ENCODE measurements at places on chromosomes 4 and X.

DNA sequence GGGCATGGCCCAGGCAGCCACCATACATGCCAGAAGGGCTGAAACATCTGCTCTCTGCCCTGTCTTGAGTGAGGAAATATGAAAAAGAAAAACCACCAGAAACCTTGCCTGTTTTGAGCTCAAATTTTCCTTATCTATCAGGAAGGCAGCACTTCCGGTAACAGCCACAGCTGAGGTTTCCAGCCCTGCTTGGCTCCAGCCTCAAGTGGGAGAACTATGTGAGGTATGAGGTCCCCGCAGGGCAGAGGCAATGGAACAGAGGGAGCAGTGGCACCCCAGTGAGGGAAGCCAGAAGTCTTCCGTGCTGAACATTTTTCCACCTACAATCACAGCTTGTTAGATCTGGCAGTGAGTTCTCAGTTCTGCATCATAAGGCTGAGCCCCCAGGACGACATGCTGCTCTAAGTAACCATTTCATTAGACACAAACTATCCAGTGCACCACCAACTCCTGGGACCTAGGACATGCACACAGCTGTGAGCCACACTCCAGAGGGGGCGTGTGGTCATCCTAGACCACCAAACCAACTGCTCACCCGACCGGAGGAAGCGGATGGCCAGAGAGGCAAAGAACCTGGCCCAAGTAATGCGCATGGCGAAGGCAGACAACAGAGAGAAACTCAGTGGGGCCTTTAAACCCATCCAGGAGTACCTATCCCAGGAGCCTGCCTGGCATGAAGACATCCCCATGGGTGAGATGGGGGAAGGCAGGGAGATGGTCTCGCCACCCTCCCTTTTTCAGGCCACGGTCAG is 22.6 kb downstream of the WDR1 start:
- no peak for DNase-seq

GRCh38 chr4:123672987-123673386 is 276.4 kb downstream of the SPRY1 start:
- DNase-seq = no peak

DNA sequence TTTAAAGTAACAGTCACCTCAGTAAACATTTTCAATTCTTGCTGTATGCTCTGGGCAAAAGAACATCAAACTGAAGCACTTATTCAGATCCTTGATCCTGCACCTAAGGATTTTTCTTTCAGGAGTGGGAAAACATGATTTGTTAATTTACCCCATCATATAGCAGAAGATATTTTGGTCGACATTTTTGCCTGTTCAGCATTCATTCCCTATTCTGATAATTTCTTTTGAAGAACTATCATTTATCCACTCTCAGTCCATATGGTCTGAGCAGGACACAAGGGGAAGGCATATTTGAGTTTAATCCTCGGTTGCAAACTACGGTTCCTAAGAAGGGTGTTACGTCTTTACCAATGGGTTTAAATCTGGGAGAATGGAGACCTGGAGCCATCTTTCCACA is 1.2 kb upstream of the CLOCK start:
- DNase-seq = no peak

- peak; percentile 41 for DNase-seq
These were observed 66.1 kb downstream of the TNIP2 start for GRCh38 chr4:2689825-2690700.

DNA sequence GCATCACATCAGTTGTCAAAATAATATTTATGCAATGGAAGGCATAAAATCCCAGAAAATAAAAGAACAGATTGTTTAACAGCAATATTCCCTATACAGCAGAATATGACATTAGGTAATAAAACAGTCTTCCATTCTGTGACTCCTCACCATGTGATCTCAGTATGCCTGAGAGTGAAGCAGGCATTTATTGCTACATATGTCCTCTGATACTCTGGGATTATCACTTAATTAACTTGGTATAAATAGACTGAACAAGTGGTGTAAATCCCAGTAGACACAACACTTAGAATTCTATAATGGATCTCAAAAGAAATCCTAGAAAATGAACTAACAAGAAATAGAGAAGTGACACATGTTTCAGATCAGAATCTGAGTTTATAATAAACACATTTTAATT is 841.3 kb downstream of the PDHA2 start:
- no peak for DNase-seq

- no peak for DNase-seq
These were observed 48.0 kb upstream of the STARD8 start for GRCh38 chrX:68599256-68600152.

DNA sequence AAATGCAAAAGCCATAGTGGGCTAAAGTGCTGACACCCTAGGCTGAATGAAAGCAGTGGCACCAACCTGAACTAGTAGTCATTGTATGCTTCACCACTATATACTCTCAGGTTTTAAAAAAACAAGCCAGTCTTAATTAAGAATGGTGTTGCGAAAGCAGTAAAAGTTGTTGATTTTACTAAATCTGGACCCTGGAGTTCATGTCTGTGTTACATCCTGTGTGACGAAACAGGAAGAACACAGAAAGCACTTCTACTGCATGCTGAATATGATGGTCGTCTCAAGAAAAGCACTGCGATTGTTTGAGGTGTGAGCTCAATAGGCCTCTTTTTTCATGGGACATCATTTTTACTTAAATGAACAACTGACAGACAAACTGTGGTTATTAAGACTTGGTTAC is 24.2 kb upstream of the GDPD2 start:
- no peak for DNase-seq

DNA sequence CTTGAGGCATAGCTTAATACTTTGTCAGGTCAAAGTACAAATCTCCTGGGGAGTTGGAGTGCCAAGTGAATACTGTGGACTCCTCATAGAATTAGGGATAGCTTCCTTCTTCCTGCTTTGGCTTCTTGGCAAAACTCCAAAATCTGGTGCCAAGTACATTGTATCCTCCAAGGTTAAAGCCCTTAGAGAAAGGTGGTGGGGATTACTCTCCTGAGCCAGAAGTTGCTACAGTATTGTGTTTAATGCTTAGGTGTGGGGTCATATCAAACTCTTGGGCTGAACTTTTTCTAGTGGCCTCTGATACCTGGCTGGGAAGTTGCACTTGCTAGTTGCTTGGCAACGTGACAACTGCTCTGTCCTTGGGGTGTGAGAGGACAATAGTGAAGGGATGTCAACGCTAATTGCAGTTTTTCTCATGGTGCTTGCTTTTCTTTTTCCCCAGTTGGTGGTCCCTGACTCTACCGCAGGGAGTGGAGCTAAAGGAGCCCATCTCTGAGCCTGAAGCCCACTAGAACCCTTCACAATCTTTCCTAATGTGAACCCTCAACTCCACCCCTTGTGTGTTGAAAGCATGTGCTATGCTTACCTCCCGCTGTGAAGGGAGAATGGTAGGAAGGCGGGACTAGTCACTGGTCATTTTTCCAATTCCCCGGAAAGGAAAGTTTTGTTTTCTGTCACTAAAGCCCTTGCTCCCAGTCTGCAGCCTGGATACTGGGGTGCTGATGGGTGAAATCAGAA is 35.5 kb downstream of the DLG3 start:
- no peak for DNase-seq

GRCh38 chr4:150345207-150345744 is 236.7 kb upstream of the MAB21L2 start:
- no peak for DNase-seq

DNA sequence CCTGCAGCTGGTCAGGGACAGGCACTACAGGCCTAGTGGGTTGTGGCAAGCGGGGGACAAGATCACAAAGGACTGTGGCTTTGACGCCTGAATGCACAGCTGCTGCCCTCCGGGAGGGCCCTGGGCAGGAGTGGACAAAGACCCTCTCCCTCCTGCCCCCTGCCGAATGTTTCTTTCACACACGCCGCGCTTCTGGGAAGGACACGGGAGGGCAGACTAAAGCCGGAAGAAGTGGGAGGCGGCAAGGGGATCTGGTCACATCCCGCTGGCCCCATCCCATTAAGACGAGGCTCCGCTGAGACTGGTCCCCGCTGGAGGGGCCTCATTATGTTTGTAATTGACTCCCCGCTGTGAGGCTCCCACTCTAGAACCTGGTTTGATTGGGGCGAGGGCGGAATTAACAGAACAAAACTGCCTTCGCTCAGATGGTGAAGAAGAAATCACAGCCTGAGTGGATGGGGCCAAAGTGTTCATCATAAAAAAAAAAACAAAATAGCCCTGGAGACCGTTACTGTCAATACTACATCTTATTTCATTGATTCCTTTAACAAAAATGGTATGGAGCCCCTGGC is 37.8 kb upstream of the PSAPL1 start:
- DNase-seq = no peak

DNA sequence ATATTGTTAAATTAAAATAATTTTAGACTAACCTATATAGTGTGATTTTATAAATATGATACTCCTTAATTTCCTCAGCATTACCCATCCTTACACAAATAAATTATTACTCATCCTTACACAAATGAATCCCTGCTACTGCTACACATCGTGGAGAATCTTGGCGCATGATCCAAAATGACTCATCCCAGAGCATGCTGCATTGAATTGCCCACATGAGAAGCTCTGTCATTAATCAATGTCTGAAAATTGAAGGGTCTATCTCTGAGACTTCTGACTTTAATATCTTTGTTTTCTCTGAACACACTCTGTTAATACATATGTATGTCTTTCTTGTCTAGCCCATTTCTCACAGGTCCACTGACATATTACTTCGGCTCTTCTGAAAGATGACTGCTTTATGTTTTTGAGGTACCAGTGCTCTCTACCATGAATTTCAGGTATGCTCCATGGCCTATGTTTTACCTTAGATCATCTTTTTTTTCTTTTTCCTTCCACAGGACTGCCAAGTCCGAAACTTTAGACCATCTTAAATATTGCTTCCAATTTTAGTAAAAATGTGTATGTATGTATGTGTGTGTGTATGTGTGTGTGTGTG is 15.7 kb upstream of the DUSP21 start:
- DNase-seq = no peak

GRCh38 chr4:38866973-38867477 is 581 bp upstream of the FAM114A1 start:
- DNase-seq = no peak

DNA sequence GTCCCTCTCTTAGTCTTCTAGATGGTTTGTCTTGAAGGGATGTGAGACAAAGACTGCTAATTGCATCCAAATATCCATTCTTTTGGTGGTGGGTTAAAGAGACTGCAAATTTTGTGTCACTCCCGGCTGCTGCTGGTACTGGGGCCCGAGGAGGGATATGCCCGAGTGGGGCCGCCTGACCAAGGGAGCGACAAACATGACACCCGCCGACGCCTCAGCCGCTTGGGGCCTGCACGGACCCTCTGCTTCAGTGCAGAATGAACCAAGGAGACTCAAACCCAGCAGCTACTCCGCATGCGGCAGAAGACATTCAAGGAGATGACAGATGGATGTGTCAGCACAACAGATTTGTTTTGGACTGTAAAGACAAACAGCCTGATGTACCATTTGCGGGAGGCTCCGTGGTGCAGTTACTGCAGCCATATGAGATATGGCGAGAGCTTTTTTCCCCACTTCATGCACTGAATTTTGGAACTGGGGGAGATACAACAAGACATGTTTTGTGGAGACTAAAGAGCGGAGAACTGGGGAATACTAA is 13.6 kb upstream of the ARX start:
- no peak for DNase-seq

DNA sequence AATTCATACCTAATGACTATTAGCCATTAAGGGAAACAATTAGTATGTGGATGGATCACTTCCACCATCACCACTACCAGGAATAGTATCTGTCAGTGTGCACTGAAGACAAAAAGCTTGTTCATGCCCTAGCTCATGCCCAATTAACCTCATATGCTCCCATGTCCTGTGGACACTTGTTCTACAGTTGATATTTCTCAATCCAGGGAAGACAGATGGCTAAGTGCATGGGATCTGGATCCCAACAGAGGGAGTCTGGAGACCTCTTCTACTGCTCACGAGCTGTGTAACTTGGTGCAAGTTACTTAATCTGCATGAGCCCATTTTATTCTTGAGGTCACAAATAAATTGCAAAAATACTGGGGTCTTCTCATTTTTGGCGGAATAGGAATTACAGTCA is 23.7 kb downstream of the AMOT start:
- no peak for DNase-seq

DNA sequence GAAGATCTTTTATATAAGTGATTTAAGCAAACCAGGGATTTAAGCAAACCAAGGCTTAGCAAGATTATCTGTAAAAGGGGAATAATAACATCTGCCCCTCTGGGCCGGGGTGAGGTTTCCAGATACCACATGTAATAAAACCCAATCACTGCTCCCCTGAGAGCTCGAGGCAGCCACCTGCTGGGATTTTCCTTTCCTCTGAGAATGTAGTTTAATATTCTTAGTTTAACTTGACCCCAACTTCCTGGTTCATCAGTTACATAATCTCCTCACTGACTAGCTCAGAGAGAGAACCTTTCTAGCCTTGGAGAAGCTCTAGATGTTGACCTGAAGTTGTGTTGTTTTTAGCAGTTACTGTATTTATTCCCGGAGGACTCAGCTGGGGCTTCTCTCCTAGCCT is 322.4 kb downstream of the ARHGAP10 start:
- no peak for DNase-seq

- DNase-seq = peak; percentile 34
These were observed 11.6 kb downstream of the PAGE4 start for GRCh38 chrX:49840679-49841078.

DNA sequence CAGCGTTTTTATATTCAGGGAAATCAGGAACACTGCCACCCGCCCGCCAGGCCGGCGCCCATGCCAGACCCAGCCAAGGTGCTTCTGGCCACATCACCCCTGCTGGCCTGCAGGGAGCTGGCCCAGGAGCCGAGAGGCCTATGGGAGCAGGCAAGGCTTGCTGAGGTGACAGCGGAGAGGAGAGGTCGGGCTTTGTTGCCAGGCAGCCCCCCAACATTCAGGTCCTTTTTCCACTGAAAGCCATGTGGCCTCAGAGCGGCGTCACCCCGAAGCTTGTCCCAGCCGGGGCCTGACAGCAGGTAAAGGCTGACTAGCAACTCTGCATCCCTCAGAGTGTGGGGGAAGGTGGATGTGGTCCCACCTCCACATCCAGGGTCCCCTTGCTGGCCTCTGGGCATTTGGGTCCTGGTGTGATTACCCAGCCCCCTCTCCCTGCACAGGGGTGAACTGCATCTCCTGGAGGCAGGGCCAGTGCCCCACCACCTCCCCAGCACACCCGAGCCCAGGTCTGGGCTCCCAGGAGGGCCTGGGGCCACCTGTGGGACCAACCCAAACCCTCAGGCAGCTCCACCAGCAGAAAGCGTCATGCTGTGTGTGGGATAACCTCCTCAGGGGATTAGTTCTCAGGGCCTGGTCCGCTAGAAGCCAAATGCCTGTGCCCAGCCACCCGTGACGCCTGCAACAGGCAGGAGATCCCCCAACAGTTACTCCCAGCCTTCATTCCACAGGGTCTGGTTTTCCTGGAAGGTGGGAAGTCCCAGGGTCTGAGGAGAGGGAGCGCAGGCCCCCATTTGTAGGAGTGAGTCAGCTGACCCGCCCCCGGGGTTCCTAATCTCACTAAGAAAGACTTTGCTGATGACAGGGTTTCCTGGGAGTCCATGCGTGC is at the start of gene PDE6B:
TSS of gene PDE6B (plus strand) at position 869 of the 886 bp plus-strand sequence. CDS start 54 bp downstream, outside the sequence.
- DNase-seq = no peak

Measured in stimulated activated CD8-positive, alpha-beta memory T cell treated with anti-CD3 and anti-CD28 coated beads, Interleukin-4, amount 100 ng/mL, for 24 hours (primary cell).